ENCODE measurements at places on chromosomes 6 and 20.

DNA sequence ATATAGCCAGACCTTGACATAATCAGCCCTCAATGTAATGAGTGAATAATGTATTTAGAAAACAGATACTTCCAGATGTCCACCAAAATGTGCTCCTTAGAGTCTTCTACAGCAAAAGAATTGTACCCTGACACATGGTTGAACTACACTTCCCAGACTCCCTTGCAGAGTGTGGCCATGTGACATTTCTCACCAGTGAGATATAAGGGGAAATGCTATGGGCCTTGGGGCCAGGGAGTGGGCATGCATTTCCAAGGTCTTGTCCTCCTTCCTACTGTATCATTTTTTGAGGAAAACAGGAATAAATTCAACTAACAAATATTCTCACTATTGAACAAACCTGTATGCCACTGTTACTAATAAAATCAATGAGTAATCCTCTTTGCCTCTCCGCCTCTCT, 211.4 kb upstream of the SMLR1 start:
- no peak for DNase-seq

DNA sequence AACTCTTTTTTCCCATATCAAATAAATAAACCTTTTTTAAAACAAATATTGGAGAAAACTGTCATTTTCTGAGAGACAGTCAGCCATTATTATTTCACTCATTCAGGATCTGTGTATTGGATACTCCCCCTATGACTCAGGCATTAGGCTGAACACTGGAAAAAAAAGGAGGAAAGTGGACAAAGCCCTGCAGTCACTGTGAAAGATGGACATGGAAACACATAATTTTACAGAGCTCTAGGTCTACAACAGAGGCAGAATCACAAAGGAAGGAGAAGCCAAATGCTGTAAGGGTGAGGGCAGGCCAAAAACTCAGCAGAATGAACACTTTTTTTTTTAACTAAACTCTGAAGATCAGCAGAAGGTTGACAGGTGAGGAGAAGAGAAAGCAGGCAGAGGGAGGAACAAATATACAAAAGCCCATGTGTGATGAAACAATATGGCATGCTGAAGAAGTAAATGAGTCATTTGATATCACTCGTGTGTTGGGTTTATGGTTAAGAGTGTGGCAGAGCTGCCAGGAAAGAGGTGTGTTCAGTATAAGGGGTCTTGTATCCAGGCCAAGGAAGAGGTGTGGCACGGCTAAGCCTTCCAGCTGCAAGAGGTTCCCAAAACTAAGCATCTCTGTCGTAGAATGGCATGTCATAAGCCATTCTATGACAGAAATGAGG, 39.1 kb downstream of the EPB41L2 start:
- DNase-seq, result no peak

GRCh38 chr6:169558378-169558773, 143.5 kb downstream of the WDR27 start:
- no peak for DNase-seq

DNA sequence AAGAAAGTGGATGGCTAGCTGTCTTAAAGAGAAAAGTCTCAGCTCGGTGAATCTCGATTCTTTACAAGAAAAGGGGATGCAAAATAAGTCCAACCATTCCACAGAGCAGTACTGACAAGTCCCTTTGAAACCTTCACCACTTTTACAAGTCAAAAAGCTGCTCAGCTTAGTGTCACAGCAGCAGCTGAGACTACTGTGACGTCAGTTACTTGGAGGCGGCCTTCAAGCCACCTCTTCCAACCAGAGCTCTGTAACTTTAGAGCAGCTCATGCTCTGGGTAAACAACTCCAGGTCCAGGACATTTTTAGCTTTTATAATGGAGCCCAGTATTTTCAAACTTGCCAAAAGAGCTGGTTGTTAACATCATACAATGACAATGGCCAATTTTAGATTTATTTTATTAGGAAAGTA, at the start of gene KIAA0408:
KIAA0408 (minus strand) TSS at position 159 of the 411 bp plus-strand sequence. CDS start 5,408 bp downstream, outside the sequence.
- no peak for DNase-seq

DNA sequence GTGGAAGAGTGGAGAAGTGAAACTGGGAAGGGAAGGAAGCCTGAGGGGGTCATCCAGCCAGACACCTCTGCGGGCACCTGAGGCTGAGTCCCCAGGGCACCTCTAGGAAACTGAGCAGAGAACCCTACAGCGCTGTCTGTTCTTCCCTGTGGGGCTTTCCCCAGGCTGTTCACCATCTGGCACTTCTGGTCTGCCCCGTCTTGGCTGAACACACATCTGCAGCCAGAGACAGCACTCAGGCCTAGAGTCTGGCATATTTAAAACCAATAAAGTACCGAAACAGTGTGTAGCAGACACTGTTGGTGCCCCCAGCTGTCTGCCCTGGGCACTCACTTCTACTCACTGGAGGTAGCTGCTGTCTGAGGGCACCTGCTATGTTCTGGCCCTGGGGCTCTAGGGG, 9.4 kb upstream of the ARFGEF2 start:
- DNase-seq, result no peak

- no peak for DNase-seq
These were observed 280.6 kb downstream of the SLC35F1 start for GRCh38 chr6:118187568-118188164.

GRCh38 chr6:31149827-31150447, 7.7 kb downstream of the CCHCR1 start:
- DNase-seq, result no peak

DNA sequence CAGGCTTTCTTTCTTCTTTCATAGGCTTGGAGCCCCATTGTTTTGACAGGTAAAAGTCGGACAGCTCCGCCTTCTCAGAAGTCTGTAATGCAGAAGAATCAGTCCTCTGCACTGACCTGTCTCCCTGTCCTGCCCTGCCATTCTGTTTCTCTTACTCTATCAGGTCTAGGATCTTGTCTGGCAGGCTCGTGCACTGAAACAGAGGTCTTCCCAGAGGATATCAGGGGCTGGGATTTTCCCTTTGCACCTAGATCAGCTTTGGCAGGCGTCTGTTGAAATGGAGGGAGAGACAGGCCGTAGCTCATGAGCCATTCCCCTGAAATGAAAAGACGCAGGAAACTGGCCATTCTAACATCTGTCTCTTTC, 25.0 kb downstream of the KIF3B start:
- DNase-seq, result no peak

- DNase-seq, result no peak
These were observed 3.0 kb downstream of the ZC2HC1B start for GRCh38 chr6:143867236-143867635.

GRCh38 chr6:158960026-158960425, 40.0 kb downstream of the RSPH3 start:
- DNase-seq, result no peak

GRCh38 chr20:55934146-55934545, 71.2 kb downstream of the CBLN4 start:
- no peak for DNase-seq

- DNase-seq, result no peak
These were observed at the start of gene COL11A2 for GRCh38 chr6:33192105-33192646. TSS of gene COL11A2 (minus strand) at chr6:33192467. CDS start at chr6:33192240, 227 bp downstream.

GRCh38 chr6:47298475-47298874, 11.2 kb downstream of the TNFRSF21 start:
- DNase-seq, result no peak

GRCh38 chr20:36402708-36403107, 96.6 kb downstream of the DLGAP4 start:
- no peak for DNase-seq

- no peak for DNase-seq
These were observed 40.1 kb downstream of the THEMIS start for GRCh38 chr6:127860723-127861122.

- DNase-seq, result no peak
These were observed 36.1 kb upstream of the TBXT start for GRCh38 chr6:166203641-166204222.

DNA sequence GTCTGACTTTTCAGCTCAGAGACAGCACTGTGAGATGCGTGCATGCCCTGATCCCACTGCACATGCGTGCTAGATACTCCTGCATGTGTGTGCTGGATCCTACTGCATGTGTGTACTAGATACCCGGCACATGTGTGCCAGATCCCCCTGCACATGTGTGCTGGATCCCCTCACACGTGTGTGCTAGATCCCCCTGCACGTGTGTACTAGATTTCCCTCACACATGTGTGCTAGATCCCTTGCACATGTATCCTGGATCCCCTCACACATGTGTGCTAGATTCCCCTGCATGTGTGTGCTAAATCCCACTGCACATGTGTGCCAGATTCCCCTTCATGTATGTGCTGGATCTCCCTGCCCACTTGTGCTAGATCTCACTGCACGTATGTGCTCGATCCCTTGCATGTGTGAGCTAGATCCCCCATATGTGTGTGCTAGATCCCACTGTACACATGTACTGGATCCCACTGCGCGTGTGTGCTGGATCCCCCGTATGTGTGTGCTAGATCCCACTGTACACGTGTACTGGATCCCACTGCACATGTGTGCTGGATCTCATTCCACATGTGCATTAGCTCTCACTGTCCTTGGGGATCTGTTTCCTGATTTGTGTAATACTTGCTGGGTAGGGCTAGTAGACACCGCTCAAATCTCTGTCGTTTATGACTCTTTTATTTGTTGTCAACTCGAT, 214.6 kb downstream of the SMOC2 start:
- no peak for DNase-seq

DNA sequence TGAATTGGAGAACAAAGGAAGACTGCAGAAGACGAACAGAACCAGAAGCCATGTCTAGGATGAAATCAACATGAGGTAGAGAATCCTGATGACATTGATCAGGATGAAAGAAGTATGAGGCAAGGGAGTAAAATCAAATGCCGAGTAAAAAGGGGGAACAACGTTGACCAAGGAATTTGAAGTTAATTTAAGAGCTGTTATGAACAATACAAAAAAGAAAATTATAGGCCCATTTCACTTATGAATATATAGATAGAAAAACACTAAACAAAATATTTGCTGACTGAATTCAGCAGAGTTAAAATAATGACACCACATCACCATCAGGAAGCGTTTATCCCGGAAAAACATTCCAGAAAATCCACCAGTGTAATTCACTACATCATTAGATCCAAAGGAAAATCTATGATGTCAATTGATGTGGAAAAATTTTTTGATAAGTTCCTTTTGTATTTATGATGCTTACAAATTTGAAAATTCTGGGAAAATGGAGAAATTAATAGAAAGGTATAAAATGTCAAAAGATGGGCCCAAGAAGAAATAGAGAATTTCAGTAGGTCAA, 8.1 kb upstream of the CCN5 start:
- no peak for DNase-seq

DNA sequence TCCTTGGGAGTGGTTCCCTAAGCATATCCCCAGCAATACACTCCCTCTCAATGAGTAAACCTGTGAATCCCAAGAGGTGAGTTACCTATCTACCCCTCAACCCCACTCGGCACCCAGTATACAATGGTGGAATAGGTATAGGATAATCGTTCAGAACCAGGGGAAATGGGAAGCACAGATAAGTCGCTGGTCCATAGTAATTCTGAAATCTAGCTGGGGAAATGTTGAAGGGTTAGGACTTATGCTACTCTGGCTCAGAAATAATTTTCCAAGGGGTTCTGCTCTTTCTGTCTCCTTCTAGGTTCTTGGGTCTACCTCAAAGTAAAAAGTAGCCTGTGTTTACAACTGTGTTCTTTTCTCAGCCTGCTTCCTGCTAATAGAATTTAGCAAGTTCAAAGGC, 62.3 kb upstream of the NNAT start:
- no peak for DNase-seq

- no peak for DNase-seq
These were observed 52.4 kb upstream of the LYRM2 start for GRCh38 chr6:89690944-89691324.
